ENCODE measurements at places on chromosomes 16 and 17.

DNA sequence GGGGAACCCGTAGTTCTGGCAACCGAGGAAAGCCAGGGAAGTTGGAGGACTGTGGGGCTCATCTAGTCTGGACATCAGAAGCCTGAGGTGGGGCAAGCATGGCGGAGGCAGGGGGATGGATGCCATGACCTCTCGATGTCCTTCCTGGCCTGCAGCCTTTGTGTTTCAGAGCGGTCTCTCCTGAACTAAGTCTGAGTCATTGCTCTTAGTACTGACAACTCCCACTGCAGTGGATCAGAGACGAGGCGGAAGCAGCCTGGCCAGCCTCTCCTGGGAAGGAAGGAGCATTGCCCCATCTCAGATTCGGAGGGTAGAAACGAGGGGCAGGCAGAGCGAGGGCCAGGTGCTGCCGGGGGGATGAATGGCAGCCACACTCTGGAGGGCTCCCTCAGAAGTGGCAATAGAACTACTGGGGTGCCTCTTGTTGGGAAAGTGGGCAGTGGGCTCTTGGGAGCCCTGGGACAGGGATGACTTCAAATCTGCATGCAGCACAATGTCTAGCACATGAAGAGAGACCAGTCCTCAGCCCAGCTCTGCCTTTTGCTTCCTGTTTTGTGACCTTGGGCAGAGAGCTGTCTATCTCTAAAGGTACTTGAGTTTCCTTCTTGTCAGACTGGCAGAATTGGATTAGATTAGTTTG lies 3.6 kb upstream of the STAC2 start:
- peak; percentile 75 for DNase-seq

DNA sequence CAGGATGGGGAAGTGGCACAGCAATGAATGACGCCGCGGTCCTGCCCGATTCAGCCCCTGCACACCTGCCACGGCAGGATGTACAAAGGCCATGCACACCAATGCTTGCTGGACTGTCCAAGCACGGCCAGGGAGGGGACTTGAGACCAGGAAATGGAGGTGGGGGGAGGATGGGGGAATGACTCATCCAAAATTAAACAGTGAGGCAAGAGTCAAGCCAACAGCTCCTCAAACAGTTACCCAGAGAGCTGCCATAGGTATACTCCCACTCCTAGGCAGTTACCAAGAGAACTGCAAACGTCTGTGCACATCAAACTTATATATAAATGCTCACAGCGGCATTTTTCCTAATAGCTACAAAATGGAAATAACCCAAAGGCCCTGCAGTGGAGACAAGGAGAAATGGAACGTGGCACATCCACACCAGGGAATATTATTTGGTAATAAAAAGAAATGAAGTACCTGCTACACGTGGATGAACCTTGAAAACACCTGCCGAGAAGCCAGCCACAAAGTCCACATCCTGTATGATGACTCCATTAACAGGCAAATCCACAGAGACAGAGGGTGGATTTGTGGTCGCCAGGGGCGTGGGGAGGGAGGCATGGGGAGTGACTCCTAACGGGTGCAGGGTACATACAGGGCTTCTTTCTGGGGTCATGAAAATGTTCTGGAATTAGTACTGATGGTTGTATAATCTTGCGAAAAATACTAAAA lies 54.1 kb downstream of the VAC14 start:
- DNase-seq: peak; percentile 90

DNA sequence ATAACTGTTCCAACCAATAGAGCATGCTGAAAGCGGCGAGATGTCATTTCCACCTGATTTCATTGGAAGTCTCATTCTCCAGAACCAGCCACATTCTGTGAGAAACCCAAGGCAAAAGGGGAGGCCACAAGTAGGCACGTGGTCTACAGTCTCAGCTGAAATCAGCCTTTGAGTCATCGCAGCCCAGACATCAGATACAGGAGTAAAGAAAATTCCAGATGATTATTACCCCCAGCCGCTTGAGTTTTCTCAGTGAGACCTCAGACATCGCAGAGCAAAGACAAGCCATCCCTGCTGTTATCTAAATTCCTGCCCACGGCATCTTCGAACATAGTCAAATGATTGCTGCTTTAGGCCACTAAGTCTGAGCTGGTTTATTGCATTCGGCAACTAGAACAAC lies 23.1 kb downstream of the STAT3 start:
- no peak for DNase-seq

- DNase-seq: peak; percentile 38
Measured at GRCh38 chr16:13453938-13454553, 465.9 kb upstream of the ERCC4 start.

DNA sequence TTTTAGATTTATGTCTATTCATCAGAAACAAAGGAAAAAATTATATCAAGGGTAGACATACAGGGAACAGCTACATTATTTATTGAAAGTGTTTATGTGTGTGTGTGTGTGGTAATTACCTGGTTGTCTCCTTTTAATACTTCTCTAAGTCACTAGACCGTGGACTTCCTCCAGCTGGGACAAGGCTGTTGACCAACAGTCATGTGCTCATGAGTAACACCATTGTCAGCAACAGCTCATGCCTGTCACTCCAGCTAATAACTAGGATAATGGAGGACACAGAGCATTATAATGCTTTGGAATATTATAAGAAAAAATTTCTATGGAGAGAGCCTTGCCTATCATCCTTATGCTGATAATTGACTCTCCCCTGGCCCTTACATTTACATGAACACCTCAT lies 125.3 kb upstream of the SALL1 start:
- DNase-seq: no peak

GRCh38 chr17:30805944-30806456 lies 18.5 kb downstream of the CRLF3 start:
- no peak for DNase-seq

DNA sequence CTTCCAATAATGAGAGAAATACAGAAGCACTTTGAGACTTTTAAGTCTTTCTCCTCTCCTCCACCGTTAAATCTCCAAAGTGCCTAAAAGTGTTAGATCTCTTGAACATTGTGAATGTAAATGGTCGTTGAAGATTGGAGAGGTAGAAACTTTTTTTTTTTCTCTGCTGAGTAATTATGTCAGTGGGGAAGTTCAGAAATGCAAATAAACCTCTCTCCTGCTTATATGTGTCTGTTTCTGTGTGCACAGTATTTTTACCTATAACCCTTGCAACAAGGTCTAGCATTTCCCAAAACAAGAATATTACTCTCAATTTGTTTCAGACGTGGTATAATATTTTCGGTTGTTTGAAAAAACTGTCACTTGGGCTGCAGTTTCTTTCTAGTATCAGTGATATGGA lies 833.6 kb upstream of the CDH8 start:
- DNase-seq: no peak

DNA sequence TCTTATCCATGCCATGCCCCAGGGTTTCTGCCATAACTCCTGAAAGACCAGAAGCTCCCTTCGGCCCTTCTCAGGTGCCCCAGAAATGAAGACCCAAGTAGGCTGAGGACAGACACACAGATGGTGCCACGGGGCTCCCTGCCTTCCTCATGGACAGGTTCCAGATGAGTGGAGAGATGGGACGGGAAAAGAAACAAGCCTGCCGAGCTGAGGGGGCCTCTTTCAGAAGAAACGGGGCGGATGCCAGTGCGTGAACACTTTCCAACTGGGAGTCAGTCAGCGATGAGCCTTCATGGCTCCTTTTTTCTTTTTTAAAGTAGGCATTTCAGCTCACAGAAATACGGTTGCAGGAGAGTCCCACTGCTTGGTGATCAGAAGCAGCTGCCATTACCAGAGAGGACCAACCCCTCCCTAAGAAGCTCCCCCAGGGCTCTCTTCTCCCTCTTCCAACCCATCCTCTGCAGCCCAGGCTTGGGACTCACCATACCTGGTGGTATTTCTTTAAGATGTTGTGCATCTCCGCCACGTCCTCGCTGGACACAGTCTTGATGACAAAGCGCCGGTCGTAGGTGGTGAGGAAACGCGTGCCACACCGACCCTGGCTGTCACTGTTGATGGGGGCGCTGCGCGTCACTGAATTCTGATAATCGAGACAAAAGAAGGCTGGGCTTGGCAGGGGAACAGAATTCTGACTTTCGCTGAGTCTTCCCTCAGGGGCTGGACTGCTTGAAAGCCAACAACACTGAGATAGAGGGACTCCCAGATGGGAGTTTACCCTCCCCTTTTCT lies 19.2 kb downstream of the PIP4K2B start:
- no peak for DNase-seq

GRCh38 chr17:8420041-8420934 lies 15.4 kb upstream of the NDEL1 start:
- DNase-seq: no peak

DNA sequence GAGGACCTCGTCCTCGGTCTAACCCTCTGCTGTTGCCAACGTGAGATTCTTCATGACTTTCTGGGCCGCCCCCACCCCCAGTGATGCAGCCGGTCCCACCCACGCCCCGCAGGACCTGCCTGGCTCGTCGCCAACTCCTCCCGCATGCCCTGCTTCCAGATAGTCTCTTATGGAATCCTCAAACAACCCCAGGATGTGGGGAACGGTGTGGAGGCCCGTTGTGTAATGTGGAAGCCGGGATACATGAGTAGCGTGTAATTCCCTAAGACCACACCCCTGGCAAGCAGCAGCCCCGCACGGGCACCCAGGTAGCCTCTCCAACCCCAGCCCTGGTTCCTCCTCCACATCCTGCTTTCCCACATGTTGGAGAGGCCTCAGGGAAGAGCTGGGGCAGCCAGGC lies 275.9 kb downstream of the C16orf95 start:
- DNase-seq: no peak

DNA sequence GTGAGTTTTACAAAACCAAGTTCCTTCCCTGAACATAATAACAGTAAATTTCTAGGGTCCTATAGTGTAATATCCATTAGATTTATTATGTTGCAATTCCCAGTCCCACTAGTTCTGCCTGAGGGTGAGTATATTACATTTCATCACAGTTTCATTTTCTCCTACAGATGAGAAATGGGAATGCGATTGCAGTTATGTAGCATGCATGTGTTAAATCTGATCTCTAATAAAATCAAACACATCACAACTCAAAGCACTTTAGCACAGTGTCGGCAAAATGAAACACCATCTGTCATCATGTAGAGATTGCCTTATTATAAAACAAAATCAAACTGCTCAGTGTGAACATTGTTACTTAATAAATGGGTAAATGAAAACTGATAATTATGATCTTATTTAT lies 180.5 kb upstream of the TOX3 start:
- DNase-seq: no peak

DNA sequence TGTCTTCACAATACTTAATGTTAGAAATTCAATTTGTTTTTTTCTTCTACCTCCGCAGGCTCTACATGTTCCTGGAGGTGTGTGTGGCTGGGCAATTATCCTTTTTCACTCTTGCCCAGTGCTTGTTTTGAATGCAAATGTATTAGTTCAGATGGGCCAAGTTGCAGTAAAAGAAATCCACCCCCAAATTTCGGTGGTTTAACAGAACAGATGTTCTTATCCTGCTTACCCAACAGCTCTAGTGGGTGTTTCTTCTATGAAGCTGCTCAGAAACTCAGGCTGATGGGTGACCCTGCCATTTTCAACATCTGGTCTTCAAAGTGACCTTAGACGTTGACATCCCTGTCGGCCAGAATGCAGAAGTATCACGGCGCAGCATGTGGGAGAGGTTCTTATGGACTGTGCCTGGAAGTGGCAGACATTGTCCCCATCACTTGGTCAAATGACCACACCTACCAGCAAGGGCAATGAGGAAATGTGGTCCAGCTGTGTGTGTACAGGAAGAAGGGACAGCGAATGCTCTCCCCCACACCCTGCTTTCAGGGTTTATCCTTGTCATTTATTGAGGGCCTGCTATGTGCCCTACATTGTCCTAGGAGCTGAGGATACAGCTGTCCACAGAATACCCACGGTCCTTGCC lies 157.3 kb downstream of the CDH13 start:
- DNase-seq: no peak

DNA sequence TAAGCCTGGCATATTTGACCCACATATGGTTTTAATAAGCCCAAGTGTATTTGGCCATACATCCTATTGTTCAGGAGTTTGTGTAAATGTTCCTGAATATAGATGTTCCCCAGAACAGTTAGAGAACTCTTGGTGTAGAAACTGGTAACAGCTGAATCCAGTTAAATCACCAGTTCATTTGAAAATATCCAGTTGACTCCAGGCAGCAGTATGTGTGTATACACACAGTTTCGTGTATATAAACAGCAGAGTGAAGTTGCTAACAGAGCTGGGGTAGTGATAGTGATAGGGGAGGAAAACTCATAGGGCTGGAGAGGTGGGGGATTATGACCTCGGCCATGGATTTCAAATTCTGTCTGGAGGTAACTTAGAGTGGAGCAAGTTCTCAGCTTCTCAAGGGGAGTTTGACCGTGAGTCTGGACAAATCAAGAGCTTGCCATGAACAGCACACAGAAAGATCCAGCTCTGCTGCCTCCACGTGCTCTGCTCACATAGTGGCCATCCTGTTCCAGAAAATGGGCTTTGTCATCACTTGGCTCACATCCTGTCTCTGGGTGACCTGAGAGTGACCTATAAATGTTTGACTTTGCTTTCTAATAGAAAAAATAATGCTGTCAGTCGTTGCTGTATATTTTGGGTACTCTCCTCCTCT lies 30.6 kb upstream of the MMD start:
- peak; percentile 62 for DNase-seq

DNA sequence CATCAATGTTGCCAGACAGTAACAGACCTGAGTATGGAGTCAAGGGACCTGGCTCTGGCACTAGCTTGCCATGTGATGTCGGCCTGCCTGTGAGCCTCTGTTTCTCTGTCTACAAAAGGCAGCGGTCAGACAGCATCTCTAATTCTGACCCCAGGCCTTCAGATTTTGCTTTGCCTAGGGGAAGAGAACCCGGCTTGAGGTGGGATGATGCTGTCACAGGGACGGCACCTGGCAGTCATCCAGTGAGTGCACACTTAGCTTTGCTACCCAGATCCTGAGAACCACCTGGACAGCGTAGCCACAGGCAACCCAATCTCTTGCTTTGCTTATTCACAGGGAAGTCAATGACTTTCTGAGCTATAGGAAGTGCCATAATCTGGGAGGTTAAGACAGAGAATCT lies 135.2 kb upstream of the SALL1 start:
- DNase-seq: no peak

DNA sequence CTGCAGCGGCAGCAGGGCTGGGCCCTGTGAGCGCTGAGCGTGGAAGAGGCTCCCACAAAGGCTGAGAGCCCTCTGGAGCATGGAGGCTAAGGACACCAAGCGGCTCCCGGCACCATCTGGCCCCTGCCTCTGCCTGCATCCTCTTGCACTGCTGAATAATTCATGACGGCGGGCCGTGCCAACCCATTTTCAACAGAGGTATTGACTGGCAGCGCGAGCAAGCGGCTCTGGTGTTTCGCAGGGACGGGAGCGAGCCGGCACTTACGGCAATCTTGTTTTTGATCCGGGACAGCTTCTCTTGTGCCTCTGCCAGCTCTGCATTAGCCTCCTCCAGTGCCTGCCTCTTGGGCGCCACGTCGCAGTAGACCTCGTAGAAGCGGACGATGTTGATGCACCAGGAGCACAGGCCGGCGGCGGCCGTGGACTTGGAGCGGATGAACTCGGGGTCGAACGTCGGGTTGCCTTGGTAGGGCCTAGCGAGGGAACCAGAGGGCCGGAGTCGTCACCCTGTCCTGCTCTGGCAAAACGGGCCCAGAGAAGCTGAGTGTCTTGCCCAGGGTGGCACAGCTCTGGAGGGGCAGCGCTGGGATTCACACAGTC lies 80.4 kb downstream of the PGS1 start:
- DNase-seq: no peak
